Stimulated activated CD8-positive, alpha-beta memory T cell treated with anti-CD3 and anti-CD28 coated beads, Interleukin-15, amount 100 ng/mL, for 1 hour (primary cell): ENCODE measurements at places on chromosomes 4 and X.

GRCh38 chr4:24611575-24611974, 27.2 kb upstream of the DHX15 start:
- no peak for DNase-seq

- no peak for DNase-seq
Measured at GRCh38 chr4:138487230-138487629, 245.1 kb upstream of the SLC7A11 start.

GRCh38 chr4:71526637-71527406, 188.0 kb downstream of the SLC4A4 start:
- no peak for DNase-seq

DNA sequence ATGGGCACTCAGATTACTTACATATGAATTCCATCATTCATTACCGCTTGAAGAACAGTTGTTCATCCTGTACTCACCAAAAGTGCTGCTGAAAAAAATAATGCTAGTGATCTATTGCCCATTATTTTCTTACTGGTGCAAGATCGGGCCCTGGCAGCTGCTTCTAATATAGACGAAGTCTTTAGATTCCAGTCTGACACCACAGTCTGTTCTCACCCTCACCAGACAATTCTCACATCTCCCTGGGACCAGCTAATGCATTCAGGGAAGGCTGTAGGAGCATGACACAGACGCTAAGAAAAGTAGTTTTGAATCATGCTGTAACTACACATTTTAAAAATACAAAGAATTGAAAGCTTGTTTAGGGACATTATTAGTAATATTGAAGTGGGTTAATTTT, 13.8 kb downstream of the GEMIN8 start:
- no peak for DNase-seq

DNA sequence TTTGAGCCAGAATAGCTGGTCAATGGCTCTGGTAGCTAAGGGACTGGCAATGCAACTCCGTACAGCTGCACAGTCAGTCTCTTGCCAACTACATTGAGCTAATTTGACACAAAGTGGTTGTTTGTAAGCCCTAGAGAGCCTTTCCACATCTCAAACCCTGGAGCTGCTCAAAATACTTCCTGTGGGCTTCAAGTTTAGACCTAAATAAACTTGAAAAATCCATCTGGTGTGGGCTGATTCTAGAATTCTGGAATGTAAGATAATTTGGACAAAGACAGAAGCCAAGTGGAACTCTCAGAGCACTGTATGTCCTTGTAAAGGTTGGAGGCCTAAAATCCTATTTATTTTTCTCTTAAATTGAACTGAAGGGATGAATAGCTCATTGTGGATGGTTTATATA, 380.8 kb downstream of the SPRY1 start:
- no peak for DNase-seq

- DNase-seq = no peak
Measured at GRCh38 chrX:66030505-66031317, 9.2 kb downstream of the VSIG4 start.
